ENCODE measurements at places on chromosomes 4 and X.
A peak's percentile ranks its signal among the peaks of the same experiment; 100 is the strongest.

- no peak for ATAC-seq
Observed at GRCh38 chrX:123455693-123456092, 271.6 kb downstream of the GRIA3 start.

DNA sequence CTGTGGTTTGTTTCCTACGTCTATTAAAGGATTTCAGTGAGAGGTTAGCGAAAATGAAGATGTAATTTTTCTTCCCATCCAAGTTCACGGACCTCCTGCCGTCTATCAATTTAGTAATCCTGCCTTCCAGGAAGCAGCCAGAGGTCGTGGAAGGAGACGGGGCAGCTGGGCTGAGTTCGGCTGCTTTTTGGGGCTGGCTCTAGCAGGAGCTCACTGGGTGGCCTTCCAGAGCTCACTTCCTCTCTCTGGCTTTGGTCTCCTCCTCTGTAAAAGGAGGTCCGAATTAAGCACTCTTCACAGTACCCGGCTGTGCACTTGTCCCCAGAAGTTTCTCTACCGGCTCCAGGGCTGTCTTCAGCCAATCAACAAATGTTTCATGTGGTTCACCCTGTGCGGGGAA lies 295.4 kb downstream of the BCOR start:
- no peak for ATAC-seq

GRCh38 chr4:184433258-184433892 lies 41.0 kb downstream of the IRF2 start:
- ATAC-seq: no peak

GRCh38 chr4:146158036-146158745 lies 17.3 kb upstream of the LSM6 start:
- ATAC-seq: no peak

- ATAC-seq: no peak
Observed at GRCh38 chrX:9164533-9165426, 130.9 kb upstream of the FAM9B start.

DNA sequence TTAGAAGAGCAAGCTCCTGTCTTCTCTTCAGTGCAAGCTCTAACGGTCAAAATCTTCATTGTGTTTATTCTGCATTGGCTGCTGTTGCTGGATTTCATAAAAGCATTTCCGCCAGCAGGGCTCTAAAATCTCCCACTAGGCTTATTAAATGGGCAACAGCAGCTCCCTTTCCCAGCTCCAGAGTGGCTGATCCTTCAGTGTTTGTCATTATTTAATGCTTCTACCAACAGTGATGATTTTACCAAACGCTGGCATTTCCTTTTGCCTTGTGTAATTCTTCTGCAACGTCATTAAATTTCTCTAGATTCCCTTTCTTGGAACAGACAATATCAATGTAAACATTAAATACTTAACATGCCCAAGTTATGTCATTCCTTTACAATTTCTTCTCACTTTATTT lies 20.1 kb downstream of the SLC7A11 start:
- peak; percentile 34 for ATAC-seq

DNA sequence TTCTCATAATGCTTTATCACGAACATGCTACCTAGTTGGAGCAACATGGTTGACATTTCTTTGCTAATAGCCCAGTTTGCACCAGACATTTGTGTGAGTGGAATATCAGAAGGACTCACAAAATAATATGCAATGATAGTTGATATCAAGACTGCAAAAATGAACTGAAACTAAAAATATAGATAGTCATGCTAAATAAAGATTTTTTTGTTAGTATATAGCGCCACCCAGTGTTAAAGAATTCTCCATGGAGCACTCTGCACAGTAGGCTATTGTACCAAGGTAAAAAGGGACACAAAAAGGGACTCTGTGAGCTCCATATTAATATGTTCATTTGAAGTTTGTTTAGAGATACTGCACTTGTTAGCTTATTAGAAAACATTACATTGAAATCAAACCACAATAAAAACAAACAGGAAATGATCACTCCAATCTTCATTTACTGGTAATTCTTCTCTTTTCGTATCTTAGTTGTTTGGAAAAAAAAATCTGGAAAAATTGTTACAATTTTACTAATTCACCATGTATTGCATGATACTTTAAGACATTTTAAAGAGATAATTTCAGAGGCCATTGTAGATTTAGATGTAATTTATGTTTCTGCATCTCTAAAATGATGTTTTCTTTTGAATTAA lies 1509.6 kb downstream of the ADGRL3 start:
- ATAC-seq: peak; percentile 72

DNA sequence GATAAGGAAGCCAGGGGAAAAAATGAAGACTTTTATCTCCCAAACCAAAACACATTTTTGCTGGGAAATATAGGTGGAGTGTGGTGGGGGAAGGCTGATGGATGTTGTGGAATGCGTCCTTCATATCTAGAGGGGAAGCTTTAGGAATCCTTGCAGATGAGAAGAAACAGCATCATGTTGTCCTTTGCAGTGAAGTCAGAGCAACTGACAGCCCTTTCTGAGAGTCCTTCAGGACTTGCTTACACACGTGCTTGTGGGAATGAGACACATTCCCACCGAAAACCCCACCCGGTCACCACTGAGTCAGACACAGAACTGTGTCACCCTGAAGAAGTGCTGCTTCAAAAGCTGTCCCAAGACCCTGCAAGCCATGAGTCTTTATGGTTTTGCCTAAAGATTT lies 81.5 kb downstream of the SHROOM2 start:
- ATAC-seq: no peak

DNA sequence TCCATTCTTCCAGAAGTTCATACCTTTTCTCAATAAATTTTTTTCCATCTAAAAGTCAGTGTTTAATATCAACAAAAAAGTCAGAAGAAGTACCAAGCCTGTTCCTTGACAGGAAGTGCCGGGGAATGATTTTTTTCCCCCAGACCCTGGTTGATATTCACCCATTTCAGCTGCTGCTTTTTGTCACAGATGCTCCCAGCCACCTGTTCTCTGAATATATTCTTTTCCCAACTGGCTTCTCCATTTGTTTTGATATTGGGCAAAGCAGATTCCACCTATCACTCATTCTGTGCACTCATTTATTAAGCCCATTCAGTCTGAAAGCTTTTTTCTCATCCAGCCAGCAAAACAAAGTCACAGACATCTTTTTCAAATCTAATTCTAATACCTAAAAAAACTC lies 139.9 kb downstream of the FRMPD4 start:
- no peak for ATAC-seq

DNA sequence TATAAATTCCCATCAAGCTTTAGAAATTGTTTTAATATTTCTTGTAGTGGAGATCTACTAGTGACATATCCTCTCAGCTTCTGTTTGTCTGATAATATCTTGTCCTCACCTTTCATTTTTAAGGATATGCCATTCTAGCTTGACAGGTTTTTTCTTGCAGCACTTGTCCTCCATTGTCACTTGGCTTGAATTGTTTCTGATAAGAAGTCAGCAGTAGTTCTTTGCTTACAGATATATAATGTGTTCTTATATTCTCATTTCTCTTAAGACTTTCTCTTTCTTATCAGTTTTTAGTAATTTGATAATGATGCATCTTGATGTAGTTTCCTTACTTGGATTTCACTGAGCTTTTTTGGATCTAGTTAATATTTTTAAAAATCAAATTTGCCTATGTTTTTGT lies 120.6 kb upstream of the NUDT6 start:
- no peak for ATAC-seq

DNA sequence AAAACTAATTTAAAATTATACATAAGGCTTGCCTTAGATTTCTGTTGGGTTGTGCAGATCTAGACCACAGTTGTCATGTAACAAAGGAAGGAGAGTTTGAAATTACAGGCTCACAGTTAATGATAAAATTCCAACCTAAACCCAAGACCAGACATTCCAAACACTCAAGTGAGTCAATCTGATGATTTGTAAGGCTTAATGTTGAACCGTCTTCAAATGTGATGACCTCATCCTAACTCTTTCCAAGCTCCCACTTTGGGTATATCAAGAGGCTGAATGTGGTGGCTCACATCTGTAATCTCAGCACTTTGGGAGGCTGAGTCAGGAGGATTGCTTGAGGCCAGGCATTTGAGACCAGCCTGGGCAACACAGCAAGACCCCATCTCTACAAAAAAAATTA lies 149.2 kb downstream of the TBL1X start:
- ATAC-seq: no peak

GRCh38 chr4:8504279-8505007 lies 63.9 kb downstream of the TRMT44 start:
- ATAC-seq: peak; percentile 60

DNA sequence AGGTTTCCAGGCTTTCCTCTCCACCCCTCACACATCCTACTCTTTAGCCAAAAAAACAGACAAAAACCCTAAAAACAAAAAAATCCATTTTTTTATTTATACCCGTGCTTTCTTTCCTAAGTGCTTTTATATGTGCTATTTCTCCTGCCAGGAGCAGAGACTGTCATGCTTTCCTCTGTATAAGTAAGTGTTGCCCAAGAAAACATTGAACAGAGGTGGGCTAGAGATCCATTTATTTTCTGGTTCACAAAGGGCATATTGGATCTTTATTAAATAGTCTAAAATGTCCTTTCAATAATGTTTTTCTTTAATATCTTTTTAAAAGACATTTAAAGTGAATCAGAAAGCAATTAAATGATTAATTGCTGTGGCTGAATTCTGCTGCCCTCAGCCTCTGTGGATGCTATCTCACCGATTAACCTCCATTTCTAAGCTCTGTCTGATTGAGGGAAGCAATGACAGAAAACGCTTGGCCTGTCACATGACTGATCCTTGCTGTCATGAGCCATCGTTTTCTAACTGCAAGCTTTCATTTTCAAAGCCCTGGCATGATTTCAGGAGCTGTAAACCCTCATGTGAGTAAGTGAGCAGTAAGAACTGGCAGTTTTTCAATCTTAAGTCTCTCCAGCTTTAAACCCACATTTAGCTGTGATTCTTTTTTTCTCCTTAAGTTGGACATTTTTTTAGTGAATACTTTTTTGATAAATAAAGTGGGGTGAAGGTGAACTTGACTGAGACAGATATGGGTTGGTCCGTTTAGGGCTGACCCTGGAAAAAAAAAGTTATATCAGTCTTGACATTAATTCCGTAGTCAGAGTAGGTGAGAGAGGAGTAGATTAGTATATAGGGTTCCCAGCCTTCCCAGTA lies 180.7 kb upstream of the PGRMC2 start:
- peak; percentile 87 for ATAC-seq

GRCh38 chrX:4825550-4825949 lies 1112.1 kb upstream of the PRKX start:
- ATAC-seq: no peak

- no peak for ATAC-seq
Observed at GRCh38 chr4:170274616-170275015, 184.9 kb upstream of the AADAT start.

DNA sequence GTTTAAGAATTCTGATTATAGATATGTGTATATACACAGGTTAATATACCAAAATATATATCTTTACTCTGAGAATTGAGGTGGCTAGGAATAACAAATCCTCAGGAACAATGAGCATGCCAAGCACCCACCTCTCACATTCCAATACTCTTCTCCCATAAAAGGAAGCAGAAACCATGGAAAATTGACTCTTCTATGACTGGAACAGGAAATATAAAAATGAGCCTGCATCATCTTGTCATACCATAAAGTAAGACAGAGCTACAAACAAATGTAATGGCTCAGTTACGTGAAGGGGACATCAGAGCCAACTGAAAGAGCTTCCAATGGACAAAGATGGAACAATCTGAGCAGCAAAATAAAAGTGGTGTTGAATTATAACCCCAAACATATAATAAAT lies 3.8 kb upstream of the MAGEA8 start:
- ATAC-seq: no peak

DNA sequence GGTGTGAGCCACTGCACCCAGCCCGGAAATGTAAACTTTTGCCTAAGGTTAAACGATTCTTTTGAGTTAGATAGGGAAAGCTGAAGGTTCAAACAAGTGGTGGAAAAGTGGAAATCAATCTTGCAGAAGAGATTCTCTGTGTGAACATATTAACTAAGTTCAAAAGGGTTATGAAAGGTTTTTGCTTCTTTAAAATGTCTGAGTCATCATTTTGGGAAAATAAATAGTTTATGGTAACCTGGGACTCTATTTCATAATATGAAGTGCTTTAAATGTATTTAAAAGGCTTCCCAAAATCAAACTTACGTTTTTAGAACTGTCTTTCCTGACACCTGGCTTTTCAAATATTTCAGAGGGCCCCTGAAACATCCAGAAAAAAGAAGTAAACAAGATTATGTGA lies 73.6 kb upstream of the MID1IP1 start:
- no peak for ATAC-seq

DNA sequence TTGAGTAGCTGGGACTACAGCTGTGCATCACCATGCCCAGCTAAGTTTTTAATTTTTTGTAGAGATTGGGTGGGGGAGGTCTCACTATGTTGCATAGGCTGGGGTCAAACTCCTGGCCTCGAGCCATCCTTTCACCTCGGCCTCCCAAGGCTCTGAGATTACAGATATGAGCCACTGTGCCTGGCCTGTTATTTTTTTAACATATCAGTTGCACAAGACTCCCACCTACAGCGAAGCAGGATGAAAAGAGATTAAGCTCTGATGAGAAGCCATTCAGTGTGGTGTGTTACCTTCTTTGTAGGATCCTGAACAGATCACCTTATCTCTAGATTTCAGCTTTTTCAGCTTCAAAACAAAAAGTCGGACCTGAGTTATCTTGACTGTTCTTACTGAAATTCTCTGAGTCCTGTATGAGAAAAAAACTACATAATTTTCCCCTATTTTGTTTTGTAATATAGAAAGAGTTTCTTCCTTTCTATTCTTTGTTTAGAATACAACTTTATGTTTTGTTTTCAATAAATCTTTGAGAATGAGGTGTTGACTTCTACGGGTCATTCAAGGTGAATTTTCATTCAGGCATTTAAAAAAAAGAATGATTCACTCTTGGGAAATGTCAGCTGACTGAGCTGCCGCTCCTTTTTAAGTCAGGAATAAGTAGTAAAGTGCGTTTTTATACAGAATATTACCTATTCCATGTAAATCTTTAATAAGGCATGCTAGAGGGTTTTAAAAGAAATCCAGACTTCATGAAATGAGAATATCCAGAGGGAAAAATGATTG lies 134.6 kb downstream of the ARSF start:
- no peak for ATAC-seq

GRCh38 chr4:153222707-153223426 lies 18.6 kb downstream of the TRIM2 start:
- ATAC-seq: peak; percentile 73

DNA sequence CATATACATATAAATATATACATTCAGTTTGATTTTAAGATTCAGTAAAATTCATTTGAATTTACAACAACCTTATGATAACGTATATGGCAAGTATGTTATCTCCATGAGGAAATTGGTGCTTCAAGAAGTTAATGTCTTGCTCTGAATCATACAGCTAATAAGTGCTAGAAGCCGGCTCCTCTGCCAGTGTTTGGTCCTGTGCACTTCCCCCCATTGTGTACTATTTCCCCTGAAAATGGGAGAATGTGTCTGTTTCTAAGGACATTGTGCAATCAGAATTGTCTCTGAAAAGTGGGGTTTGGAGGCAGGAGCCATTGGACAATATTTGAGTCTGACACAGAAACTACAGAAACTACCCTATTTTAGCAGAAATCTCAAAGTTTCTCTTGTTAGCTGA lies 135.9 kb downstream of the CPE start:
- no peak for ATAC-seq
